Activated CD4-positive, alpha-beta T cell treated with anti-CD3 and anti-CD28 coated beads, Interleukin-2, amount 10 ng/mL, durations not matched to agents 24 days and 14 days (primary cell): ENCODE measurements at places on chromosomes 16 and 17.
A peak's percentile ranks its signal among the peaks of the same experiment; 100 is the strongest.

DNA sequence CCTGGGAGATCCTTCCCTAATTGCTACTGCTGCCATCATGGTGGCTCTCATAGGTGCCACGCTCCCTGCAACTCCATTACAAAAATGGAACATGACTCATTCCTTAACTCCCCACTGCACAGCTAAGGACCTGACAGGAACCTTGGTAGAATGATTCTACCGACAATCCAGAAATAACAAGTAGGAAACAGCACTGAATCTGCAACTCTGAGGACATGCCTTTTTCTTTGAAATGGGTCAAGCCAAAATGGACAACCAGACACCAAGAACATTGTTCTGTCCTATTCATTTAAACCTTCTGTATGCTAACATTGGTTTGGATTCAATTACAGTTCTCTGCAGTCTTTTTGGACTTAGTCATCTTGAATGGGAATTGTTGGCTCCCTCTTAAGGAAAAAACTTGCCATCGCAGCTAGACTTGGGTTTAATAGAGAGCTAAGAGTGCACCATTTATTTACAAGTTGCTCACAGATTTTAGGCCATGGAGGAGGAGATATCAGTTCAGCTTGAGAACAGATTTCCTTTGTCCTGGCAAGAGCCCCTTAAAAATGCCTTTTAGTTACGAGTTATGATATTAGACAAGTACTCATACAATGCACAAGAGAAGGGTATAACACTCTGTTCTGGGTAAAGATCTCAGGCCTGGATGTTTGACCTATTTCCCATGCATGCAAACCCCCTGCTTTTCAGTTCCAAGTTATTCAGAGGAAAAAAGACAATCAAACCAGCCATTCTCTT is 20.9 kb upstream of the NSRP1 start:
- DNase-seq = peak; percentile 64

DNA sequence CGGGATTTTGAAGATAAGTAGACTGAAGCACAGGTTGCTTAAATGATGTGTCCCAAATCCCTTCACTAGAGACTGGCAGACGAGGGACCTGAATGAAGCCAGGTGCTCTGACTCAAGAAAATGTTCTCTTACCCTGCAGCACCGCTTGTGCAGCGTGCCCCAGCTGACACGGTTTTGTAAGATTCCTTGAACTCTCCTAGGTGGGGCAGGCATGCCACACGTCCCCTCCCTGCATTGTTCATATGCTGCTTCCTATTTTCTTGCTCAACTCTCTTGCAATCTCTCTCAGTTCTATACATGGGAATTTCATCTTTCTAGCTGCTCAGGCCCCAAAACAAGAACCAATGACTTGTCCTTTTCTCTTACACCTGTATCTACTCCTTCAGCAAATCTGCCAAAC is 22.1 kb upstream of the HNF1B start:
- DNase-seq = no peak

DNA sequence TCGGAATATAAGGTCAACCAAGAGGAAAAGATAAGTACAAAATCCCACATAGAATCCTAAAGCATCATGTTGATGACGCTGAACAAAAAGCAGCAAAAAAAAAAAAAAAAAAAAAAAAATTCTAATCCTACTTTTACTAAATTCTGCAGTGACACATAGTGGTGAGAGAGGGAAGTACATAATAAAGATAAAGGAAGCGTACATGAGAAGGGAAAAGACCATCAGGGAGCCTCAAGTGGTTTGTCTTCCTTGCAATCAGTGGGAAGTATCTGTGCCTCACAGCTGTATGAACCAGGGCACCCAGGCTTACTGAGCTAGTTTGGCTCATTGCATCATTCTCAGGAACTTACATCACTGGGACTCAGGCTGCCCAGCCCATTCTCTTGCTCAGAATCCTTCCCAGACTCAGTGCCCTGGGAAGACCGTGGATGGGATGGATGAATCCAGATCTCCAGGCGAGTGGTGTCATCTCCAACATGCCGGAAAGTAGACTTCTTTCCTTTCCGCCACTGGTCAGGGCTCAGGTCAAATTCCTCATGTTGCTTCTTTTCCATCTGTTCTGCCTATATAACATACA is 21.2 kb downstream of the SMG6 start:
- DNase-seq = peak; percentile 76

- no peak for DNase-seq
Measured at GRCh38 chr17:48500435-48501426, 30.1 kb downstream of the HOXB1 start.
